Stimulated activated CD8-positive, alpha-beta memory T cell treated with anti-CD3 and anti-CD28 coated beads, Interleukin-15, amount 100 ng/mL, for 24 hours (primary cell): ENCODE measurements at places on chromosomes 2 and 18.

DNA sequence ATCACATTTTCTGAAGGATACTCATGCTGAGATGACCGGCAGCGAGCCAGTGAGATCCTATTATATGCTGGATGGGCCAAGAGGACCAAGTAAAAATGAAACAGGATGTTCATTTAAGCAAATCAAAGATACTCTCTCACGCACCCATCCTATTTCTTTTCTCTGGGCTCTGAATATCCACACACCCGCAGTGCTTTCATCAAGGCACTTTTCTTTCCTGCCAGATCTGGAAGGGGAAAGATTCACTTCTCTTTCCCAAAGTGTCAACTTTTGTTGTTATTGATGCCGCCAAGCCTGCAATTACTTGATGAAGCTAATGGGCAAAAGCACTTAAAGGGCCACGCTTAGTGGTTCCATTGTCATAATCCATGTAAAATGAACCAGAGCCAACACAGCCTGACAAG is 191.9 kb upstream of the CHAC2 start:
- no peak for DNase-seq

GRCh38 chr2:127330753-127331152 is 36.8 kb upstream of the ERCC3 start:
- DNase-seq, result no peak

DNA sequence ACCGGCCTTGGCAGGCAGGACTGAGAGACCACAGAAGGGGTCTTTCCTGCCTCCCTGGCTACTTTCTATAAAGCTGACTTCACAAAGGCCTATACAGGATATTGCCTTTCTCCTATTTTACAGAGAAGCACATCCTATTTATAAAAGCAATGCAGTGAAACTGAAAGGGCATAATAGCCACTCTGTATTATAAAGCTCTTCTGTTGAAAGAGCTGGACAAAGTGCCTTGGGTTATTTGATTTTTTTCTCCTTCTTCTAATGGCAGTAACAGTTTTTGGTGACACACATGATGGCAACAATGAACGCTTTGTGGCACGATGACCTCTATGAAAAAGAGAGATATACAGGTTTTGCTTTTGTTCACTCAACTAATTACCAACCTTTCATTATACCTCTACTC is 281.1 kb downstream of the ZNF516 start:
- DNase-seq, result no peak

- no peak for DNase-seq
Measured at GRCh38 chr18:37565977-37566478, 430 bp upstream of the CELF4 start.

DNA sequence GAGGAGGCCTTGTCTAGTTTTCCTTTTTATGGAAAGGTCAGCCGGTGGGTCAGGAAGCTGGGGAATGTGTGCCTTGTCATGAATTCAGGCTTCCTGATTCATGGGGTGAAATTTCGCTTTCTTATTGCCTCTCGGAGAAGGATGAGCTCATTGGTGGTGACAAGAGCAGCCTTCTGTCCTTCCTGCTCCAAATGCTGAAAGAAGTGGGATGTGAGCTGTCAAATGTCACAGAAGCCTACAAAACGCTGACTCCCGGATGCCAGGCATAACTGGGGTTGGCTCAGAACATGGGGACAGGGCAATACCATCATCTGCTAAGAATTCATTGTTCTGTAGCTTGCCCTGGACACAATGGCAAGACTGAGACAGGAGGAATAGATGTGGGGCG is 55.8 kb upstream of the FAM136A start:
- no peak for DNase-seq

- no peak for DNase-seq
Measured at GRCh38 chr2:32168513-32168912, 2.8 kb downstream of the SLC30A6 start.

GRCh38 chr2:227890495-227891079 is 19.2 kb downstream of the DAW1 start:
- DNase-seq, result no peak

- no peak for DNase-seq
Measured at GRCh38 chr2:240344904-240345303, 90.6 kb upstream of the GPC1 start.

- DNase-seq, result no peak
Measured at GRCh38 chr2:70214953-70215549, 24.2 kb upstream of the C2orf42 start.

- no peak for DNase-seq
Measured at GRCh38 chr2:237617587-237617982, 9.8 kb upstream of the LRRFIP1 start.

GRCh38 chr2:68434981-68435380 is 32.1 kb downstream of the FBXO48 start:
- no peak for DNase-seq

- no peak for DNase-seq
Measured at GRCh38 chr2:223811757-223812156, 25.6 kb downstream of the AP1S3 start.

- no peak for DNase-seq
Measured at GRCh38 chr2:39871291-39871761, 92.3 kb upstream of the THUMPD2 start.

- DNase-seq, result no peak
Measured at GRCh38 chr18:13305301-13305700, 86.7 kb downstream of the LDLRAD4 start.

GRCh38 chr2:6764968-6765723 is 100.6 kb downstream of the CMPK2 start:
- no peak for DNase-seq

GRCh38 chr18:63881851-63882250 is 5.7 kb upstream of the SERPINB2 start:
- DNase-seq, result no peak

GRCh38 chr2:29789911-29790485 is 131.4 kb downstream of the ALK start:
- DNase-seq, result no peak

- no peak for DNase-seq
Measured at GRCh38 chr2:170123593-170123992, 54.4 kb upstream of the MYO3B start.

DNA sequence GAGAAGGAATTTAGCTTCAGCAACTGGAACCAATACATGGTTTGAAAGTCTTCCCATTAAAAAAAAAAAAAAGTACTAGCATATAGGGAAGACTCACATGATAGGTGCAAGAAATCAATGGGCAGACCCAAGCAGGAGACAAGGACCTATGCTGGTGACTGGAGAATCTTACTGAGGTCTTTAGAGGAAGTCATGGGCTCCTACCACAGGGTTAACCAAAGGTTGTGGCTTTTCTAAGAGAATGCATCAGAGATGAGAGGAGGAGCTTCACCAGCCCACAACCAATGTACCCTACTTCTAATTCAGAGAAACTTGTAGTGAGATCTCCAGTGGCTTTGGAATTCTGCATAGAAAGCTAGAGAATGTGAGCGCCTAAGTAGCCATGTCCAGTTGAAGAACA is 207.4 kb downstream of the NCKAP5 start:
- no peak for DNase-seq

- DNase-seq, result no peak
Measured at GRCh38 chr18:51053814-51054213, 23.8 kb downstream of the SMAD4 start.

- no peak for DNase-seq
Measured at GRCh38 chr2:19504400-19505198, 146.2 kb upstream of the OSR1 start.

DNA sequence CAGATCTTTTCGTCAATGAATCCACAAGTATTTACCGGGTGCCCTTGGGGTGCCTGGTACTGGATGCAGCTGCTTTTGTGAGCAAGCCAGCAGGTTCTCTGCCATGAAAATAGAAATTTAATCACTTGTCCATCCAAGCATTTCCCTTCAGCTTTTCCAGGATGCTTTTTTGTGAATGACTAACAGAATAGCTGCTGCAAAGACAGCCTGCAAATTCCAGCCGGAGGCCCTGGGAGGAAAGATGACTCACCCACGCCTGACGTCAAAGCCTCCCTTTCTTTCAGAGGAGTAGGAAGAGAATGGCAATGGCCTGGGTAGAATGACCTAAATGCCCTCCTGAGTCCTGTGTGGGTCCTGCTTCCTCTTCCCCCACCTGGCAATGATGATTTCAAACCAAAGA is 111.9 kb downstream of the AP1S3 start:
- no peak for DNase-seq

DNA sequence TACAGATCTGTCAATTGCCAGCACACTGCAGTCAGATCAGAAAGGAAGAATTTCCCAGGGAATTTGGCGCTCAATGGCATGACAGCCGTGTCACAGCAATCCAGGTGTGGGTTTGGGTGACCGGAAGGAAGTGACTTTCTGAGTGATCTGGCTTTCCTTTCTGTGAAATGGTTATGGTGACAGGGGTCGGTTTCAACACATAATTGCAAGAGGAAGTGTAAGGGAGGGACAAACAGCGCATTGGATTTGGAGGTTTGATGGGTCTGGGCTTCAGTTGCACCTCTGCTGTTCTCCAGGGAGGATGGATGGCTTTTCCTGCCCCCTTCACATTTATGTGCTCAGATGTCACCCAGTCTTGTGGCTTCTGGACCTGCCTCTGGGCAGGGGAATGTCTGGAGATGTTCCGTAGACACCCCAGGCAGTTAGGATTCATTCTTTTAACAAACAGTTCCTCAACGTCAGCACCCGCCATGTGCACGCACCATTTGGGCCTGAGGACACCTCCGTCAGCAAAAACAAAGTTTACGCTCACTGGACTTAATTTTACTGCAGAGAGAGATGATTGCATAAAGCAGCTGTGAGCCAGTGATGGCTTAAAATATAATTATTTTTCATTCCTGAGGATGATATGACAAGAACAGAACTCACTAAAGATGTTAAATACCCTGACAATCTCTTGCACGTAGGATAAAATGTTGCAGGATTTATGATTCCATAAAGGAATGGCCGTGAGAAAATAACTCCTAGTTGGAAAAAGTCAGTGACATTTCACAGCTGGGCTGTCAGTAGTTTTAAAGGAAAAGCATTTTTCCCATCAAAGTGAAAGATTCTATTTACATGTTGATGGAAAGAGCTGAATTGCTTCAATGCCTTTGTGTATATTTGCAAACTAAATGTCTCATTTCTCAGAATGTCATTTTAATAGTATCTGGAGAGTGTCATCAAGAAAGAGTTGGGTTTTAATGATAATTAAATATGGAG is 36.9 kb downstream of the MBP start:
- no peak for DNase-seq

- DNase-seq, result no peak
Measured at GRCh38 chr18:78901923-78902794, 77.5 kb upstream of the SALL3 start.

DNA sequence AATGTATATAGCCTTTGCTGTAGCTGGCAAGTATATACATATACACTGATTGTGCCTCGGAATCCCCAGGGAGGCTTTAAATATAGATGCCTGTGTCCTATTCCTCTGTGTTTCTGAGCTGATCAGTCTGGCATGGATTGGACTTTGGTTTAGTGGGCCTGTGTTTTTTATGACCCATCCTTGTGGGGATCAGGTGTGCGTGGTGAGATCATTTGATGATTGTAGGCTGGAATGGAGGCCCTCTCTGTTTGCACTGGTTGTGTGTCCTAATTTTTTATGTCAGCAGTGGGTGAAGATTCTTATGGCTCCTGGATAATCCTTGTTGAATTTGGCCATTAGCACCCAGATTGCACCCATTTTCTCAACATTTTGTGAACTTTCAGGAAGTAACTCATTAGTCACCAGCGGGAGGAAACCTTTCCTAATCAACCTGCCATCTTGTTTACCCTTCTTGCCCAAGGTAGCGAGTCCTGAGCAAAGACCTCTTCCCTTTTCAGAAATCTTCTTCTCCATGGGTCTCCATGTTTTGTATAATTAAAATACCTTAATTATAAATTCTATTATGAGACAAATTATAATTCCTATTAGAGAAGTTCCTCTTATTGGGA is 75.8 kb downstream of the UGGT1 start:
- no peak for DNase-seq

- DNase-seq, result no peak
Measured at GRCh38 chr2:231720987-231721966, 13.0 kb downstream of the PTMA start.

DNA sequence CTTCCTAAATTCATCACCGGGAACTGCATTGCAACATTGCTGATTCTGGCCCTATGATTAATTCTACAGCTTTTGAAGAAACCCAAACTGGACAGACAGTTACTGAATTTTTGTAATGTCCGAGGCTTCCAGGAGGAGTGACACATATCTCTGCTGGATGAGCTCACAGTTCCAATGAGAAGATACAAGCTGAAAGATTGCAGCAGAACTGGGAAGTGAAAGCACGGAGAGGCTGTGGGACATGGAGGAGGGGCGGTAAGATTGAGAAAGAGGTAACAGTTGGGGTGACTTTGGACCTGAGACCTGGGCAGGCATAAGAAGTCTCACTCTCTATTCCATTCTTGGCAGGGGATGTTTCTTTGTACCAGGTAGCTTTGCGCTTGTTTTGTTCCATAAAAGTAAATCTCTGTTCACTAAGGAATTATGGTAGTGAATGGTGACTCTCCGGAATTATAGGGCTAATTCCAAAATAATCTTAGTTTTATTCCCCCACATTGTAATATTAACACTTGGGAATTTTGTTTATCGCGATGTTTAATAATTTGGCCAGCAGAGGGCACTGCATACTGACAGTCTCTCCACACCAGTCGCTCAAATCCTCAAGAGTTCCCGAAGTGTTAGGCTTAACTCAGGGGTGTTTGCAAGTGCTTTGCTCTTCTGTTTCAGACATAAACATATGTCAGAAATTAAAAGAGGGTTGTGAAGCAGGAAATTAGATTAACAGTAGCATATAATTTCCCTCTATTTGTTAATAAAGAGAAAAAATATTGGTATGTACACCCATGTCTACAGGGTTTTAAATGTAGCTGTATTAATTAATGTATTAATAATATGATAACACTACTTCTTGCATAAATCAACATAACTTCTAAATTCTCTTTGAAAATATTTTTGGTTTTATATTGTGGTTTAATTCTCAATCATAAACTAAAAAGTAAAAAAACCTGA is 201.4 kb downstream of the SOCS6 start:
- no peak for DNase-seq

GRCh38 chr2:16407358-16407757 is 258.3 kb downstream of the CYRIA start:
- DNase-seq, result no peak

DNA sequence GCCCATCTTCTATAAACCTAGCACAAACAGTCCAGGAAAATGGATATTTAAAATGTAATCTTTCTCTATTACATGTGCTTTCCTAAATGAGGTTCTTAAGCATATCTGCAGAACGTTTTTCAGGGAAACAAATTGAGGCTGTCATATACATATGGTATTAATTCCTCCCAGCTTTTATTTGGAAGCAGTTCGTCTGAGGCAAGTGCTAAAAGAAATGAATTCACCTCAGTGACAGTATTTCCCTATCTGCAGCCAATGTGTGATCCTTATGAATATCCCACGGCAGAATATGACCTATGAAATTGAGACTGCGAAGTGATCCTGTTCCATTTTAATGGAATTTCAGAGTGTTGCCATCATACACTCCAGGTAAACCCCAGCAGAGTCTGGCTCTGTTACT is 7.1 kb downstream of the MYOM1 start:
- DNase-seq, result no peak

DNA sequence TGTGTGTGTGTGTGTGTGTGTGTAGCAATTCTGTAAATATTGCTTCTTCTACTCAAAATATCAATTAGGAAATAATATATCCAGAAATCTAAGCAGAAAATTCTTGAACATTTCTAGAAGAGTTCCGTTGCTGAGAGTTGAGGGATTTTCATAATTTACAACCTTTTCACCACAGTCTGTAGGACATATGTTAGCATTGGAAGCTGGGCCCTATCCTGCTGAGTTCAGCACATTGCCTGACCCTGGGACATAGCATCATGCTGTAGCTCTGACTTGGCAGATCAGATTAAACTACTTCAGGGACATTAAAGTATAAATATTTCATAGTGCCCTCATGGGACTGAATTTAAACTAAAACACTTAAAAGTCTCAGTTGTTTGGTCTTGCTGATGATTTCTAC is 129.2 kb upstream of the KCNH7 start:
- no peak for DNase-seq

GRCh38 chr2:188678882-188679281 is 295.3 kb upstream of the COL3A1 start:
- no peak for DNase-seq
